ENCODE measurements at places on chromosomes 5 and 9. TPM values are rescaled to one million over a fixed set of nuclear protein-coding genes. Genes with fewer than 3 reads are reported as not detected.

The JAK2 gene
- 10.3 TPM for total RNA-seq

The SLC23A1 gene
- total RNA-seq, result not detected

The OBP2B gene
- not detected for total RNA-seq

The TAS2R1 gene
- not detected for total RNA-seq

The ANKRD55 gene
- total RNA-seq, result 2.1 TPM

GRCh38 chr9:118640836-118641560, 728.2 kb downstream of the BRINP1 start:
- no peak for DNase-seq

- DNase-seq, result no peak
Observed at GRCh38 chr9:133914442-133915342, 77.4 kb downstream of the VAV2 start.

- DNase-seq, result peak; percentile 17
Observed at GRCh38 chr9:94639061-94639998, at the start of gene FBP1. FBP1 (minus strand) TSS chr9:94639518; CDS start chr9:94639310, 208 bp downstream.

- DNase-seq, result no peak
Observed at GRCh38 chr5:126007841-126008240, 415.4 kb upstream of the GRAMD2B start.

DNA sequence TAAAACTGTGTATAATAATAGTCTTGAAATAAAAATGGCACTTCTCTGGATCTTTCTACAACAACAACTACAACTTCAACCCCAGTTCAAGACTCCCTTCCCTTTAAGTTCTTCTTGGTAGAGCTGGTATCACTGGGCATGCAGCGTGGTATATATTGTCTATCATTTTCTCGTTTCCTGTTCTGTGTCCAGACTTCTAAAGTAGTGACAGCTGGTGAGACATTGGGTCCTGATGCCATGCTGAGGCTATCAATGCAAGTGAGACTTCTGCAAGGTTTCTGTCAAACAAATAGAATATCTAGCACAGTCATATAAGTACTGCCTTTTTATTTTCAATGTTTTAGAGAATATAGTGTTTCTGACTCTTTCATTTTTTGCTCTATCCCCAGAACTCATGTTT, 123.0 kb upstream of the GRIN3A start:
- DNase-seq, result no peak

DNA sequence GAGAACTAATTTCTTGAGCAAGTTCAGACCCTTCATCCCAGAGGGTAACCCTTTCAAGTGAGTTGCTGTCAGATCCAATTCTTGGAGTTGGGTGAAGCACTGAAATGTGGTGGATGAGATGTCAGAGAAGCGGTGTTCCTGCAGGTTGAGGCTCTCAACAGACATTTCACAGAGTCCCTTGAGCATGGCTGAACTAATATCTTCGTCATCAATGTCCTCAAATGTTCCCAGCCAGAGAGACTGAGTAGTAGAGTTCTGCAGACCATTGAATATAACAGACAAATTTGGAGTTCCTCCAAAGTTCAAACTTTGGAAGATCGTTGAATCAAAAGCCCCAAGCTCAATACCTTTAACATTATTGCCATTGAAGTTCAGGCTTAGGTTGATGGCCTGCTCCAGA, 12.7 kb downstream of the CD180 start:
- DNase-seq, result no peak

DNA sequence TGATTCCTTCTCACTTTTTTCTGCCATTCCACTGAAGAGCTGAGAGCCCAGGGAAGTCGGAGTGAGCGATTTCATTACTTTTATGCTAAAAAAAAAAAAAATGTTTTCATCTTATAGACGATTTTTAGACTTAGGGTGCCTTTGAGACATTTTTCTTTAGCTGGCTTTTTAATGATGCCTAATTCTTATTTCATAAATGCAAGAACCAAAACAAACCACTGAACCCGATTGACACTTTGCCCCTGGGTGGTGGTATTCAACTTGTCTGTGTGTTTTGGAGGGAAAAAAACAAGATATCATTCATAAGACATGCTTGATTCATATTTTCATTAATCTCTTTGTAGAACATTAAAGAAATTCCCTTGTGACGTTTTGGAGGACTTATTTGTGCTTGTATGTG, 2.4 kb downstream of the TLE4 start:
- DNase-seq, result no peak

DNA sequence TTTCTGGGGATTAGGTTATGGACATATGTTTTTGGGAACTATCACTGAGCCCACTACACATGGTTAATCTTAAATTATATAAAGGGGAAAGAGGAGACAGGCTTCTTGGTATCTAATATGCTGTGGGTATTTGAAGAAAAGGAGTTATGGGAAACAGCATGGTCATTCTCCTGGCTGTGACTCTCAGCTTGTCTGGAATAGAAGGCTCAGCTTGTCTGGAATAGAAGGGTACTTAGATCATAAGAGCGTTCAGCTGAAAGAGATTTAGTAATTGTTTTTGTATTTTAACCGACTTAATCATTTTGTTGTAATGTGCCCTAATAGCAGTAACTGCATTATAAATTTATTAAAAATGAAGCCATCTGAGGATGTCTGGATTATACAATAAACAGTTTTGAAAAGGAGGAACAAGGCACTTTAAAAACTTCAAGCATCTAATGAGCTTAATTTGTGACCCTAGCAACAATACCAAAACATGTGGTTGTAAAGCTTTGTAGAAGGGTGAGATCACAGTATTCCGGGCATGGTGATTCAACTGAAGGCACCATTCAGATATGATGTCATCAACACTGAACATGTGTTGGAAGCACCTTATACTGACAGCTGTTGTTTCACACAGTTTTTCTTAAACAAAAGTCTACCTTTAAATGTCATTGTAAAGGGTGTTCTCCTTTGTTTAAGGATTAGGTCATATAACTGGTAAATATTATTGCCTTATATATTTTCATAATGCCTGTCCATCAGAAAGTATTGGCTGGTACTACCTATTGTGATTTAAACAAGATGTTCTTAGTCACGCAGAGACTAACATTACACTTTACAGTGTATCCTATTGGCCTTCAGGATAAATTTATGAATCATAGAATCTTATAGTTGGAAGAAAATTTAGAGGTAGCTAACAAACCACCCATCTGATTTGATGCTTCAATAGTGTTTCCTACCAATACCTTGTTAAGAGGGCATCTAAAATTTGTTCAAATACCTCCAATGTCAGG, 2174.1 kb upstream of the WWC1 start:
- DNase-seq, result no peak

DNA sequence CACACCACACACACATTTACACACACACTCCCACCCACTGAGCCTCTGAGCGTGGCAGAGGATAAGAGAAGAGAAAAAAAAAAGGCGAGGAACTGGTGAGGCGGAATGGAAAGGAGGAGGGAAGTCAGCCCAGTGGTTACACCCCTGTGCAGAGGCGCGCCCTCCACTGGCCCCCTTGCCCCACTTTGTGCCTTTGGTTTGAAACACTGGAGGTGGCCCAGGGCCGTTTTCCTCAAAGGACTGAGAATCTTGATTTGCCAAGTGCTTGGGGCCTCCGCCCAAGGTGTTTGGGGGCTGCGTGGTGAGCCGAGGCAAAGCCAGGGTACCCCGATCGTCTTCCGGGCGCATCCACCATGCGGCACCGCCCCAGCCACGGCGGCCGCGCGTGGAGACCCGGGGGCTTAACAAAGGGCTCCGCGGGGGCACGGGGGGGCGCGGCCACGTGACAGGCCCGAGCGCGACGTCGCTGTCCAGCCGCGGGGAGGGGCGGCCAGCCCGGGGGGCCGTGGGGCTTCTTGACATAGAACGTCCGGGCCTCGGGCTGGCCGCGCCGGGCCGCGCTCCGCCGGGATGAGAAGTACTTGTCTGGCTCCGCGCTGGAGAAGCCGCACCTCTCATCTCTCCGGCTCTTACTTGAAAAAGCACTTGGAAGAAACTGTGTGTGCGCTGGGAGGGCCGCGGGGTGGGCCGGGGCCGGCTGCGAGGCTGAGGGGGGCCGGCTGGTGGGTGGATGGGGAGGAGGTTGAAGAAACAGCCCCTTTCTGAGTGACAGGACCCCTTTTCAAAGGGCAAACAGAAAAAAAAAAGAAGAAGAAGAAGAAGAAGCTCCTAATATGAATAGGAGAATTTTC, 21.0 kb downstream of the NR2F1 start:
- DNase-seq, result no peak

DNA sequence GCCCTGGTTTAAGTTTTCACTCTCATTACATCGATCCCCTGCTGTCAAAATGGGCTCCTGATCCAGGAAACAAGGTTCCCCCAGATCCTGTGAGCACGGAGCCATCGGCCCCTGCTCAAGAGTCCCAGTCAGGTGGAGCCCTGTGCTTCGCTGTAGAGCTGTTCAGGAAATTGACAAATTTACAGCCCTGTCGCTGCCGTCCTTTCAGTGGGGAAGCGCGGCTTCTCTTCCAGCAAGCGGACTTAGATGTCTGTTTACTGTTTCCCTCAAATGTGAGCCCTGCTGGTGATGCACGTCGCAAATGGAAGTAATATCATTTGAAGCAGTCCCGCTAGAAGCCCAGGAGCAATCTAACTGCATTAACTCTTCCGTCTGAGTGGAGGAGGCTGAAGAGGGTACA, 760.9 kb upstream of the WWC1 start:
- no peak for DNase-seq

DNA sequence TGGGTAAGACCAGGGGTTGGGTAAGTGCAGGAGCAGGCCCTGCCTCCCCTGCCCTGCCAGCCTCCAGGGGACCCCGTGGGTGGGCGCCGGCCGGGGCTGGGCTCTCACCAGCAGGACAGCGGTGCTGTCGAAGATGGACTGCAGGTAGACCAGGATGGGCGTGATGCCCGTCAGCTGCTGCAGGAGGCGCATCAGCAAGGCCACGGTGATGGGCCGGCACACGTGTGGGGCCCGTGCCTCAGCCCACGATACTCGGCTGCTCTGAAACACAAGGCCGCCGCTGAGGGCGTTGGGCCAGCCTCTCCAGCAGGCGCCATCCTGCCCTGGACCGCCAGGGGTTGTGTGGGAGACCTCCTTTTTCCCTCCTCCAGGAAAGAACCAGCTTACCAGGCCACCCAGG, 4.0 kb downstream of the SLC2A6 start:
- no peak for DNase-seq

DNA sequence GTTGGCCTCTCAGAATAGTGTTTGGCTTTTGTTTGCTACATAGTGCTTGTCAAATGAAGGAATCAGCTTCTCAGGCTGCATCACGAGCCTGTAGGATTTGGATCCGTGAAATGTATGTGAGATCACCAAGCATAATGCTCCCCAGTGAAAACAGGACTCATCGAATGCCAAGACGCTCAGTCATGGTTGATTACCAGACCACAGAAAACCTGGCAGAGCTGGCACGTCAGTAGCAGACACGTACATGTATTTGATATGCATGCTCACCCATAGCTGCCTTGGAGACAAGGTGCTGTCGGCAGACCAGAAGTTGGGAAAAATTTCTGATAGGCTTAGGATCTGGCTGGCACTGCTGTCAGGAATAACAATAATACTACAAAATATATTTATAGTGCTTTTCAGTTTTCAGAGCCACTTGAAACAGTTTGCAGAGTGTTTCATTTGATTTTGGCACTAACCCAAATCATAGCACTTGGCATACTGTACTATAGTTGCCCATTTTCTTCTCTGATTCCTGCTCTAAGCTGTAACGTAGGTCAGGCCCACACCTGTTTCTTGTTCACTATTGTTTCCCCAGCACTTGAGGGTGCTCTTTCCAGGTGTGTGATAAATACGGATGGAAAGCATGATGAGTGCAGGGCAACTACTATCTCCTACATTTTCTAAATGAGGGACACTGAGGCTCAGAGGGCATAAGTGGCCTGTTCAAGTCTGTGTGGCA, 226.1 kb downstream of the NR3C1 start:
- no peak for DNase-seq
